ENCODE measurements at places on chromosomes 7 and 10. TPM values are rescaled to one million over a fixed set of nuclear protein-coding genes. Genes with fewer than 3 reads are reported as not detected.
A peak's percentile ranks its signal among the peaks of the same experiment; 100 is the strongest.

Gene SPDYE11
- not detected for polyA plus RNA-seq

Gene ZNF853
- 1.3 TPM for polyA plus RNA-seq

Gene ABCC2
- polyA plus RNA-seq: 0.47 TPM

Gene DYDC2
- not detected for polyA plus RNA-seq

Gene BMPR1A
- 4.2 TPM for polyA plus RNA-seq

Gene EBLN1
- polyA plus RNA-seq: not detected

- H3K4me1 ChIP-seq: no peaks in the 10 kb centered on the region
- DNase-seq: no peak
- H3K4me3 ChIP-seq: no peak overlapping the region
- no peaks in the 10 kb centered on the region for H3K27me3 ChIP-seq
- no peak overlapping the region for H3K27ac ChIP-seq
These were observed 5.6 kb downstream of the CD36 start for GRCh38 chr7:80644054-80644453.

DNA sequence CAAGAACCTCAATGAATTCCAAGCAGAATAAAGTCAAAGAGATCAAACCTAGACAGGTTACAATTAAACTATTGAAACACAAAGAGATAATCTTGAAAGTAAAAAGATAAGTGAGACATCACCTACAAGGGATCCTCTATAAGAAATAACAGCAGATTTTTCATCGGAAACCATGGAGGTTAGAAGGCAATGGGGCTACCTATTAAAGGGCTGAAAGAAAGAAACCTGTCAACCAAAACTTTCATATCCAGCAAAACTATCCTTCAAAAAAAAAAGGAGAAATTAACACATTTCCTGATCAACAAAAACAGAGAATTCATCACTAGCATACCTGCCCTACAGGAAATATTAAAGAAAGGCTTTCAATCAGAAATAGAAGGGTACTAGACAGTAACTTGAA is 244.9 kb downstream of the ARHGAP12 start:
- no peaks in the 10 kb centered on the region for H3K4me1 ChIP-seq
- H3K36me3 ChIP-seq: no peaks in the 10 kb centered on the region
- DNase-seq: no peak
- no peaks in the 10 kb centered on the region for H3K27me3 ChIP-seq
- no peak overlapping the region for H3K27ac ChIP-seq

GRCh38 chr7:29146057-29146706 is at the start of gene CPVL:
CPVL (minus strand) TSS chr7:29146537; CDS start chr7:29121061, 25,476 bp downstream.
- no peaks in the 10 kb centered on the region for H3K27me3 ChIP-seq
- H3K36me3 ChIP-seq: no peaks in the 10 kb centered on the region
- DNase-seq: no peak
- H3K4me1 ChIP-seq: no peaks in the 10 kb centered on the region

- H3K4me3 ChIP-seq: peak within 1 kb of the TSS; percentile 95
- H3K36me3 ChIP-seq: no peaks in the 10 kb centered on the region
- peak; percentile 95 for DNase-seq
- H3K27ac ChIP-seq: peak within 1 kb of the TSS; percentile 82
- peaks cover 31% of the 10 kb centered on the region for H3K4me1 ChIP-seq
These were observed at the start of gene WASL for GRCh38 chr7:123748734-123749536. WASL (minus strand) TSS chr7:123749003; CDS start chr7:123748734, 269 bp downstream.

DNA sequence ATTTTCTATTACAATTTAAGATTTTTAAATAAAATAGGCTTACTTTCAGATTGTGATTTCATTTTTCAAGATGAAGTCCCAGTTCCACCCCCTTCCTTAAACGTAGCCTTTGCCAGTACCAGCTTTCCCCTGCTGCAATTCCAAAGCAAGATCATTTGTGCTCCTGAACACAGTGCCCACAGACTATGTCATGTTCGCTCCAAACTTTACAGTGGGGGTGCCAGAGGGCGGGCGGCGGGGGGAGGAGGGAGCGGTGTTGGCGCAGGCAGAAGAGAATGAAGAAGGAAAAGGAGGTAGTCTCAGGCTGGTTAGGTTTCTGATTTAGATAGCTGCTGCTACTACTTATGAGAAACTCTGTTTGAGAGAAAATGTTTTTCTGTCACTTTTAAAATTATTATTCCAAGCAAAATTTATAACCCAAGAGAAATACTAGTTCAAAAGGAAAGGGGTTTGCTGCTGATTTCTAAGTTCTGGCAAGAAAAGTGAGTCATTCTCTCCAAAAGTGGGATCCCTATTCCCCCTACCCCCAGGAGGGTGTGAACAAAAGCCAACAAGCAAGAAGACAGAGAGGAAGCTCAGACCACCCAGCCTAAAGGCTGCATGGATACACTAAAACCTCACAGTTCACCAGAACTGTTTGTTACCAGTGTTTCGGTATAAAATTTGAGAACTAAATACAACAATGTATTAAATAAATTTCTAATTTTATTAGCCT is 109.6 kb downstream of the SRPK2 start:
- peaks cover 4% of the 10 kb centered on the region for H3K4me1 ChIP-seq
- H3K36me3 ChIP-seq: no peaks in the 10 kb centered on the region
- no peak for DNase-seq
- H3K4me3 ChIP-seq: no peak overlapping the region
- H3K27ac ChIP-seq: no peak overlapping the region
- no peaks in the 10 kb centered on the region for H3K27me3 ChIP-seq

GRCh38 chr7:100588438-100588837 is 2.3 kb downstream of the FBXO24 start:
- H3K36me3 ChIP-seq: no peaks in the 10 kb centered on the region
- H3K4me3 ChIP-seq: no peak overlapping the region
- peaks cover 30% of the 10 kb centered on the region for H3K4me1 ChIP-seq
- no peak for DNase-seq
- H3K27me3 ChIP-seq: no peaks in the 10 kb centered on the region

GRCh38 chr7:1883031-1883761 is 213.1 kb downstream of the ELFN1 start:
- no peaks in the 10 kb centered on the region for H3K27me3 ChIP-seq
- H3K36me3 ChIP-seq: peaks cover 38% of the 10 kb centered on the region
- peaks cover 12% of the 10 kb centered on the region for H3K4me1 ChIP-seq
- no peak for DNase-seq

DNA sequence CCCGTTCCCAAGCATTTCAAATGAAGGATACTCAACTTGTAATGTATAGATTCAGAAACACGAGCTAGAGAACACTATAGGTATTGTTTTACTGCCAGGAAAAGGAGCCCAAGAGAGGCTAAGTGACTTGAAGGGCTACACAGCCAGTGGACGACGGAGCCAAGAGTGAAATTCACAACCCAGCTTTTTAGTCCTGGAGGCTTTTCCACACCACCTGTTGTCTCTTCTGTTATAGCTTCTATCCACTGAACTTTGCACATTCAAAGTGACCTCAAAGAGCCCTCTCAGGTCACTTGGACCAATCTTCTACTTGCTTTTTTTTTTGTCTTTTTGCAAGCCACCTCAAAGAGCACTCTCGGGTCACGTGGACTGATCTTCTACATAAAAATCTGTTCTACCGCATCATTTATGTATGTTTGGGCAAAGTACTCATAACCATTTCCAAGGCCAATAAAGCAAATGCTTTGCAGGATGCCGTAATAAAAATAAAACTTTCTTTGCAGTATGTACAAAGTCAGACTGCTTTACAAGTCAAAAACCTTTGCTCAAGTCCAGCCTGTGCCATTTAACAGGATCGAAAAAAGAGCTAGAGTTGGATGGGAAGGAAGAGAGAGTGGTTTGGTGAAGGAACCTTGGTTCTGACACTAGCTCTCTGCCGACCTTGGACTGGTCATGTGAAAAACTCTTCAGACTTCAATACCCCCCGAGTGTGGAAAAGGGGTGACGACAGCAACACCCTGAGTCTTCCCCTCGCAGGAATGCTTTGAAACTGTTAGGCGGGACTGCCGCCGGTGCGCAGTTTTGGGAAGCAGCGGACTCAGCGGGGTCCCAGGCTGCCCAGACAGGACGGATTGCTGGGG is 821 bp downstream of the SLC35B4 start:
- H3K36me3 ChIP-seq: no peaks in the 10 kb centered on the region
- H3K27me3 ChIP-seq: peaks cover 2% of the 10 kb centered on the region
- H3K4me1 ChIP-seq: peaks cover 16% of the 10 kb centered on the region
- peak overlapping the region; percentile 53 for H3K27ac ChIP-seq
- H3K4me3 ChIP-seq: peak overlapping the region; percentile 69
- no peak for DNase-seq

DNA sequence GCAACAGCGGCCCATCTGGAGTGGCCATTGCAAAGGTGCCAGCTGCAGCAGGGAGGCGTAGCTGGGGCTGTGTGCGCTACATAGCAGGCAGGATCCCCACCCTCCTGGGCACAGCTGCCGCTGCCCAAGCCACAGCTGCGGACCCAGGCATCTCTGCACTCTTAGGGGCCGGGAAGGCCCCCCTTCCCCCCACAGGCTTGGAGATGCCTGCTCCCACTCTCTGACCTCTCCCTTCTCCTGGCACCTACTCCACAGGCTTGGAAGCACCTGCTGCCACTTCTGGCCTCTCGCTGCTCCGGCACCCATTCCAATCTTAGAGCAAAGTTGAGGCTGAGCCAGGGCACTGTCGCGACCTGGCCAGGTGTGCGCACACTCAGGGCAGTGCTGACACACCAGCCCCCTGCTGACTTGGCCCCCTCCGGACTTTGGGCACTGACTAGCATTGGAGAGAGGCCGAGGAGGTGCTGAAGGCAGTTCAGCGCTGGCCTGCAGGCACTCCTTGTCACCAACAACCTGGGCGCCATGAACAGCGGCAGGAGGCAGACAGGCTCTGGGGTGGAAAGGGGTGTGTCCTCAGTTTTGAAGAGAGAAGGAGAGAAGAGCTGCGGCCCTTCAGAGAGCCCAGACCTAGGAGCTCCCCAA is 18.4 kb downstream of the RBM48 start:
- no peaks in the 10 kb centered on the region for H3K4me1 ChIP-seq
- DNase-seq: no peak
- no peaks in the 10 kb centered on the region for H3K36me3 ChIP-seq
- no peak overlapping the region for H3K27ac ChIP-seq

GRCh38 chr7:114956702-114957101 is 34.8 kb downstream of the MDFIC start:
- no peak overlapping the region for H3K4me3 ChIP-seq
- H3K27me3 ChIP-seq: no peaks in the 10 kb centered on the region
- H3K36me3 ChIP-seq: peaks cover 7% of the 10 kb centered on the region
- peak overlapping the region; percentile 36 for H3K27ac ChIP-seq
- DNase-seq: no peak

- H3K27me3 ChIP-seq: no peaks in the 10 kb centered on the region
- no peaks in the 10 kb centered on the region for H3K36me3 ChIP-seq
- DNase-seq: no peak
- no peak overlapping the region for H3K4me3 ChIP-seq
- H3K4me1 ChIP-seq: no peaks in the 10 kb centered on the region
These were observed 75.2 kb downstream of the MICALL2 start for GRCh38 chr7:1384113-1384415.
